Left ventricle myocardium inferior (tissue), 1 donor: ENCODE measurements at places on chromosomes 11 and 22. TPM values are rescaled to one million over a fixed set of nuclear protein-coding genes. Genes with fewer than 3 reads are reported as not detected.

- peak; percentile 51 for DNase-seq
These were observed 1.2 kb upstream of the ARFGAP2 start for GRCh38 chr11:47177846-47178245.

The MCAM gene
- 59.2 TPM for total RNA-seq

- no peak for DNase-seq
These were observed 52.4 kb upstream of the ARFGAP3 start for GRCh38 chr22:42909363-42910058.

GRCh38 chr22:27401321-27401720 lies 400.2 kb downstream of the MN1 start:
- no peak for DNase-seq

DNA sequence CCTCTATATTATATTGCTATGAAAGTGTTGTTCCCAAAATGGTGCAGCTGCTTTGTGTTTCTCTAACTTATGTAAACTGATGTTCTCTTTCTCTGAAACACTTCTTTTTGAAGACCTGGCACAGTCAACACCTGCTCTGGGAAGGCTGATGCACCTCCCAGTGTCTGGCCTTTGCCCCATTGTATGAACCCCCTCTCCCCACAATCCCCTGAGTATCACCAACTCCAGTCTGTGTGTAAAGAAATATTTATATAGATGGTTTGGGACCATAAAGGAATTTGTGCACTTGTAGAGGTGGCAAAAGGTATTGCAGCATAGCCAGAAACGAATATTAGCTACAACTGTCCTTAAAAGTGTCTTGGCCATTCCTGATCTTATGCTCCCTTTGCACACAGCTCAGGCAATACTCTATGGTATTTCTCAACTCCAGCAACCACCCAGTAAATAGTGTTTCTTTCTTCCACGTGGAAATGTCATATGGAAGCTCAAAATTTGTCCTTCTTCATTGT lies 365.2 kb upstream of the DDI1 start:
- DNase-seq = no peak

The SF1 gene
- total RNA-seq = 188 TPM

The C11orf98 gene
- 31.1 TPM for total RNA-seq

- DNase-seq = no peak
These were observed 117.4 kb upstream of the TMEM45B start for GRCh38 chr11:129698212-129698611.
